ENCODE measurements at places on chromosomes 13 and 19. TPM values are rescaled to one million over a fixed set of nuclear protein-coding genes. Genes with fewer than 3 reads are reported as not detected.

Gene ZNF28
- total RNA-seq, result 29.7 TPM

Gene COMMD6
- 37.8 TPM for total RNA-seq

DNA sequence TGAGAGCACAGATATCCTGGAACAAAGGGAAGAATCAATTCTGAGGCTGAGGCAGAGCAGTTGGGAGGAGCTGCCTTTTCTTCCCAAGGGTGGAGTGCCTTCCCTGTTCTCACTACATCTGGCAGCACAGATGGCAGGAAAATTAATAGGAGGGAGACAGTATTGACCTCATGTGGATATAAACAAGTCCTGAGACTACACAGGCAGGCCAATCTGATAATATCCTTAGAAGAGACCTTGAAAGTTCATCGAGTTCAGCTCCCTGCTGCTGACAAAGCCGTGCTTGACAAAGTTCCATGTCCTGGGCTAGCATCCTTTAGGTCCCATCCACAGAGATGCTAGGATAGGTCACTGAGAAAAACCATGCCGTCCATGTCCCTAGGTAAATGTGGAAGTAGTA, 1451.5 kb downstream of the EFNB2 start:
- no peak for DNase-seq

DNA sequence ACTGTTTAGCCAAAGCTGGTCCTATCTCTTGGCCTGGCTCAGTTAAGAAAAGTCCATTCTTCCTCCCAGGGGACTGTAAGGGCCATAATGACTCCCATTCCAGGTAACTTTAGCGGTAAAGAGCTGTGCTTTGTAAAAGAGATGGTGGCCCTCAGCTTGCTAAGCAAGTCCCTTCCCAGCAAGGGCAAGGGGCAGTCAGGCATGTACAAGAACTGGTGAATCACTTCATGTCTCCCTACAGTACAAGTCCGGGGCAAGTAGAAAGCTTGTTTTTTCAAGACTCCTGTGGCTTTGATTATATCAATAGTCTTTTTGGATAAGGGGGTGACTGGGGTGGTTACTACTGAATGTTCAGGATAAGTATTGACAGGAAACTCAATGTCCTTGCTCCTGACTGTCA, 88.9 kb downstream of the SLC25A15 start:
- no peak for DNase-seq

GRCh38 chr19:13623716-13624710, 117.7 kb upstream of the CACNA1A start:
- DNase-seq, result no peak

GRCh38 chr13:49326222-49326917, 78.6 kb downstream of the CDADC1 start:
- no peak for DNase-seq
